CD4-positive, alpha-beta T cell treated with Interleukin-21 for 1 hour (primary cell): ENCODE measurements at places on chromosomes 5 and 9.

DNA sequence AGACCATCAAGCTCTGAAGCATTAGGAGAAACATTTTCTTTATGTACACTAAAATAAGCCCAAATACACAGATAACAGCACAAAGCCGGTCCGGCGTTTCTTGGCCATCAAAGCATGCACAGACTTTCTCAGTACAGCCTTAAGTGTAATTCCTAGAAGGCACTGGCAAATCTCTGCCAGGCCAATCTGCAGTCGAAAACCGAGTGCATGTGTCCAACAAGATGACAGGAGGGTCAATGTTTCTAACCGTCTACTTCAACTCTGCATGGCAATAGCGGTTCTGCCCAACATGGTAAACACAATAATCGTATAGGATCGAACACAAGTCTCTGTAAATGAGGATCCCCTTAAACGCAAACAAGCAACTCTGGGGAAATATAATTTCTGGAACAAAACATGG lies 1.1 kb downstream of the ARL15 start:
- no peak for DNase-seq

DNA sequence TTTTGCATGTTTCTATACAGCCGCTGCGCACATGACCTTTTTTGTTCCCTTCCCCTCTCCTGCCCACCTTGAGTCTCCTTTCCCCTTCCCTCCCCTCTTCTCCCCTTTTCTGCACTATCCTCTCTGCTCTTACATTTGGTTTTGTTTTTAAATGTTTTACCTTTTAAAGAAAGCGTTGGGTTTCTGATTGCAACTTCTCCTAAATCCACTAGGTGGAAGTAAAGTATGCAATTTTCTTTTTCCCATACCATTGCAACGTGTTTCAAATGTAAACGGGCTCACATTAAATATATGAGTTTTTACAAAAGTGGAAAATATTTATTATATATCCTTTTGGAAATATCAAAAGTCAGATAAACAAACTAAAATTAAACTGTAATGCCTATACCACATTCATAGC lies 500.9 kb downstream of the DIRAS2 start:
- peak; percentile 17 for DNase-seq

- DNase-seq = no peak
Observed at GRCh38 chr5:151739395-151739794, 19.0 kb downstream of the ATOX1 start.

DNA sequence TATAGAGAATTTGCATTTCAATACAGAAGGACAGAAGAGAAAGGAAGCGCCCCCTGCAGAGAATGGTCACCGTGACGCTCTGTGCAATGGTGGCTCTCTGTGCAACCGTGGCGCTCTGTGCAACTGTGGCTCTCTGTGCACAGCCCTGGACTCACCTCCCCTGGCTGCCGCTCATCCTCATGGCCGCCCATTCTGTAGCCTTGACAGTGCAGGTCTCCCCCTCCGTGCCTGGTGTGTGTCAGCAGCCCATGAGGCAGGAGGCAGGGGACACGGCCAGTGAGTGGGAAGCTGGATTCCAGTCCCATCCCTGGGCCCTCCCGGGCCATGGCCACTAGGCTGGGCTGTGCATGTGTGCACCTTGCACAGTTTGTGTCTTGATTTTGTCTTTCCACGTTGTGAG lies 12.0 kb downstream of the EXOC3 start:
- DNase-seq = no peak

DNA sequence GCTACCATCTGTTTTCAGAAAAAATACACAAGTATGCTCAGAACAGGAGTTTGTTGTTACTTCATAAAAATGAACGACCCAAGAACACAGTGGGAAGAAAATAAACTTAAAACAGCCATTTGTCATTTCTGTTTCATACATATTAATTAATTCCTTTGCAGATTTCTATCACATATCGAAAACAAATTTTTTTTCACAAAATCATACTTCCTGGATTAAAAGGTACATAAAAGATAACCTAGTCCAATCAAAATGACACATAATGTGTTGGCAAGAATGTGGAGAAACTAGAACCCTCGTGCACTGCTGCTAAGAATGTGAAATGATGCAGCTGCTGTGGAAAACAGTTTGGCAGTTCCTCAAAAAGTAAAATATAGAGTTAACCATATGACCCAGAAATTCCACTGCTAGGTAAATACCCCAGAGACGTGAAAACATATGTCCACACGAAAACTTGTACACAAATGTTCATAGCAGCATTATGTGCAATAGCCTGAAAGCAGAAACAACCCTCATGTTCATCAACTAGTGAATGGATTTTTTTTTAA lies 46.0 kb downstream of the MYO10 start:
- no peak for DNase-seq

DNA sequence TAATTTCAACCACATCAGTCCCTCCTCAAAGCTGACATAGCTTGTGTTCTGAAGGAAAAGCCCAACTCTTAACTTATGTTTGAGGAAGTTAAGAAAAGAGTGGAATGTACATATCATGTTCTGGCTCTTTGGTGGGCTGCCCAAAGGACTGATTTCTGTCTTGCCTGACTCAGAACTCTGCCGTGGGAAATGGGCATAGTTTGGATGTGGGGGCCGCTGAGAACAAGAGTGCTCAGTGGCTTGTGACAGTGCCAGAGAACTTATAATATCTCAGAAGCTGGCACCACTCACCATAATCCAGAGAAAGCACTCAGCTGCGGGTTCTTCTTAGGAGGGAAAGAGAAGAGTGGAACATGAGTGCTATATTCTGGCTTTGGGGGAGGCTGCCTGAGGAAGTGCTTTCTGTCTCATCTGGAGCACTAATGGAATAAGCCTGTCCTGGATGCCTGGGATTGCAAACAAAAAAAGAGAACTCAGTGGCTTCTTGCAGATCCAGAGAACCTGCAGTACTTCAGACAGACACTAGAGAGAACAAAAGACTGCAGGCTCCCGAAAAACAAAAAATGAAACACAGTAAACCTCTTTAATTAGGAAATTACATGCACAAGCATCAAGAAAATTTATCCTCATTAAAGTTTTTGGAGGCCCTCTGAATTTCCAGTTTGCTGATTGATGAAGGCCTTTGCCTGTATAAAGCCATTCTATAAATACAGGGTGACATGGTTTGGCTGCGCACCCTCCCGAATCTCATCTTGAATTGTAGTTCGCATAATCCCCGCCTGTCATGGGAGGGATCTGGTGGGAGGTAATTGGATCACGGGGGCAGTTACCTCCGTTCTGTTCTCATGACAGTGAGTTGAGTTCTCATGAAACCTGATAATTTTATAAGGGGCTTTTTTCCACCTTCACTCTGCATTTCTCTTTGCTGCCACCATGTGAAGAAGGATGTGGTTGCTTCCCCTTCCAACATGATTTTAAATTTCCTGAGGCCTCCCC lies 207.0 kb downstream of the DMAC1 start:
- DNase-seq = no peak

GRCh38 chr5:111511831-111512374 lies 432 bp downstream of the STARD4 start:
- DNase-seq = no peak

DNA sequence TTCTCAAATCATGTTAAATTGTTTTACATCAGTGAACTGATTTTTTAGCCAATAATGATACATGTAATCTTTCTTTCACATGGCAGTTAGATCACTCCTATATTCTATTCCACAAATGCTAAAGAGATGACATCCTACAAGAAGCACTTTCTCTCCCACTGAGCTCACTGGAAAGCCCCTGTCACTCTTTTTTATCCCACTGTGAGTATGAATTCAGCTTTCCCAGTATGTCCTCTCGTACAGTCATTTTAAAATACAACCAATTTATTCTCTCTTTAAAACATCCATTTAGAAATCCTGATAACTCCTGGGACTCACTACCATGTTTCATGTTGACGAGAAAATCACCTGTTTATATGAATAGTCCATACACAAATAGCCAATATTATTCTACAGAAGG lies 599.9 kb downstream of the SEMA5A start:
- DNase-seq = no peak

DNA sequence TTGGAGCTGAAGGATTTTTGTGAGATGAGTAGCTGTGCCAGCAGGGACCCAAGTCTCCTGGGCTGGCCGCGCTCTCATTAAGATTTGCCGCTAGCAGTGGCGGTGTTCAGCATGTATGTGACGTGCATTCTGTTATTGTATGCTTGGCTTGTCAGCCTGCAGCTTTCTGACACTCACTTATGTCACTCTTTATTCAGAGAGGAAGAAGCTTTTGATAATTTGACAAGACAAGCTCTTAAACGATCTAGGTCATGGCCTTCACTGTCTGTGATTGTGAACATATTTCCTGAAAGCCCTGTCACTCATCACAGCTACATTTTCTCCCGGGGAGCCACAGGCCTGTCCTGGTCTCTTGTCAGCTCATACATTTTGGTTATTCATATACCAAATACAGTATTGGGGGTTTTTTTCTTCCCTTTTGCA lies 98.2 kb upstream of the GRHPR start:
- DNase-seq = no peak

DNA sequence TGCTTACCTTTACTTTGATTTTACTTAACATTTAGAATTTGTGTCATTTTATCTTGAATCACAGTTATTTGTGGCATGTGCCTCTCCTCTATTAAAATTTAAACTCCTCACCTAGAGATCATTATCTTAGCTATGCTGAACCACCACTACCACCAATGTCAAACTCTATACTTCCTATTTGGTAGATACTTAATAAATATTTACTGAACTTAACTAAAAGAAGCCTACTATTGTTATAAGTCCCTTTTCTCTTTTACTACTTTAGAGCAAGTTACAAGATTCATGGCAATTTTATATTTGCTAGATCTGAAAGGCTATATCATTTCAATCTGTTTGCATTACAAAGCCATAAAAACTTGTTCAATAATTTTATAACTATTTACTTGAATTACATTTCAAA lies 273.3 kb upstream of the CCNH start:
- no peak for DNase-seq

DNA sequence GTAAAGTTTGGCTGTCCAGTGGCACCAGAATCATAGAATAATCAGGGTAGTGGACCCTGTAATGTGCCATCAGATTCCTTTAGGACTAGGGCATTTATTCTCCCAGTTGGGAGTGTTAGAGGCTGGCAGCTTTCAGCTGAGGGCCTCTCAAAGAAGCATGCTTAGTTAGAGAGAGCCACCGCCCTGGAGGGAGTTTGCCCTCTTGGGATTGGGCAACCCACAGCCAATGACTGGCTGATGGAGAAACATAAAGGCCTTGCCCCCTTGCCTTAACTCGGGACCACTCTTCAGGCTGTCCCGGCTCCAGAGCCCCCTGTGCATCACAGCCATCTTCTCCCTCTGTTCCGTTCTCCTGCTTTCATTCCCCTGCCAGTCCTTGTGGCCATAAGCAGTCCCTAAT lies 20.5 kb upstream of the IFNK start:
- DNase-seq = no peak

- DNase-seq = no peak
Observed at GRCh38 chr5:149782895-149783586, 52.9 kb downstream of the PPARGC1B start.

DNA sequence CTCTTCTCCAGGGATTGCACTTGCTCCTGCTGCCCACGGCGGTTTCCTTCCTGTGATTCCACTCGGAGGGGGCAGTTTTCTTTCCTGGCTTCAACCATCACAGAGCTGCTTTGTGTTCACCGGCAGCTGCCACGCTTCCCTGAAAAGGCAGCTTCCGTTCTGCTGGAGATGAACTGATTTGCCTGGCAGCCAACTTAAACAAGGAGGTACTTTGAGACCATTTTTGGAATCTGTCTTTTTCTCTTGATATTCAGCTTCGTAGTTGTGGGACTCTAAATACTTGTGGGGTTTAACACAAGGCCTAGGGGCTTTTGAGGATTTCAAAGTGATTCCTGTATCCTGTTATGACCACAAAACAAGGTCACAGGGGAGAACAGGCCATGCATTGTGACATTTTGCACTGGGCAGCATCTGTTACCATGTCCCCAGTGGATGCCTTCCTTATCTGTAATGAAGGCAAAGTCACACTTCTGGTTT lies 192.0 kb downstream of the MTRR start:
- DNase-seq = no peak

- DNase-seq = no peak
Observed at GRCh38 chr9:97039514-97039860, 545 bp upstream of the CTSV start.

GRCh38 chr9:83299094-83299493 lies 236.2 kb upstream of the RASEF start:
- DNase-seq = no peak

DNA sequence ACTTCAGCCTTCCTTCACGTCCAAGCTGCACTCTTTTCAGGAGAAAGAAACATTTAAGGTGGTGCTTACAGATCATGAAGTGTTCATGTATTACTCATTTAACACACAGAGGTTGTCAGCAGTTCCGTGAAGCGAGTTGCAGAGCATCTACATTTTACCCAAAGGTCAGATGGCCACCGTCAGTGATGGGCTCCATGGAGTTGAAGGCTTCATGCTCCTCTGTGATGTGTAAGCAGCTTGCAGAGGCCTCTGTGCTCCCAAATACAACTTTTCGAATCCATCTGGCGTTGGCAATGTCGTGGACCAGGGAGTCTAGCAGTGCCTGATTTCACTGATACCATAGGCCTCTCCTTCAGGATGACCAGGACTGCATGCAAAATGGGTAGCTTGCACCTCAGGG lies 53.7 kb upstream of the DMRT3 start:
- DNase-seq = no peak

GRCh38 chr5:32342656-32343055 lies 29.9 kb upstream of the MTMR12 start:
- DNase-seq = no peak

DNA sequence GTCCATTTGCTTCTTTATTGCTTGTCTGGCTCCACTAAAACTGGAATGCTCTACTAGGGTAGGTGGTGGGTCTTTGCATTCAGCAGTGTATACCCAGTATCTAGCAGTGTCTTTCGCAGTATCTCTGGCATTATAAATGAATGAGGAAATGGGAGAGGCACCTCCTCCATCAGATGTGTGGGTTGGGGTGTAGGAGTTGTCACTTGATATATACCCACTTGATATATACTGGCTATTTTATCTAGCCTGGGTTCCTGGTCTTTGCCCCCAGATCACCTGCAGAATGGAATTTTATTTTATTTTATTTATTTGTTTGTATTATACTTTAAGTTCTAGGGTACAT lies 208.5 kb downstream of the PARP8 start:
- DNase-seq = no peak

GRCh38 chr9:29212397-29213387 lies 1639.4 kb upstream of the C9orf72 start:
- no peak for DNase-seq

DNA sequence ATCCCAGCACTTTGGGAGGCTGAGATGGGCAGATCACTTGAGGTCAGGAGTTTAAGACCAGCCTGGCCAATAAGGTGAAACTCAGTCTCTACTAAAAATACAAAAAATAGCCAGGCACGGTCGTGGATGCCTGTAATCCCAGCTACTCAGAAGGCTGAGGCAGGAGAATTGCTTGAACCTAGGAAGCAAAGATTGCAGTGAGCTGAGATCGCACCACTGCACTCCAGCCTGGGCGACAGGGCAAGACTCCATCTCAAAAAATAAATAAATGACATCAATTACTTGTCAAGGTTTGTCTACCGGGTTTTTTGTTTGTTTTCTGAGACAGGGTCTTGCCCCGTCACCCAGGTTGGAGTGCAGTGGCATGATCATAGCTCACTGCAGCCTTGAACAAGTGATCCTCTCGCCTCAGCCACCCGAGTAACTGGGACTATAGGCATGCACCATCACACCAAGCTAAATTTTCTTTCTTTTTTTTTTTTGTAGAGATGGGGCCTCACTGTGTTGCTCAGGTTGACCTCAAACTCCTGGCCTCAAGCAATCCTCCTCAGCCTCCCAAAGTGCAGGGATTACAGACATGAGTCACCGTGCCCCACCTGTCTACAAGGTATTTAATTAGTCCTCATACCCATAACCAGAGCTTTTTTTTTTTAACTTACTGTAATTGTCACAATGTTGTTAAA lies 64.9 kb downstream of the SUSD1 start:
- DNase-seq = no peak

- peak; percentile 59 for DNase-seq
Observed at GRCh38 chr5:100902440-100903038, 543 bp downstream of the ST8SIA4 start.
